ENCODE measurements at places on chromosomes 2 and 18. TPM values are rescaled to one million over a fixed set of nuclear protein-coding genes. Genes with fewer than 3 reads are reported as not detected.

DNA sequence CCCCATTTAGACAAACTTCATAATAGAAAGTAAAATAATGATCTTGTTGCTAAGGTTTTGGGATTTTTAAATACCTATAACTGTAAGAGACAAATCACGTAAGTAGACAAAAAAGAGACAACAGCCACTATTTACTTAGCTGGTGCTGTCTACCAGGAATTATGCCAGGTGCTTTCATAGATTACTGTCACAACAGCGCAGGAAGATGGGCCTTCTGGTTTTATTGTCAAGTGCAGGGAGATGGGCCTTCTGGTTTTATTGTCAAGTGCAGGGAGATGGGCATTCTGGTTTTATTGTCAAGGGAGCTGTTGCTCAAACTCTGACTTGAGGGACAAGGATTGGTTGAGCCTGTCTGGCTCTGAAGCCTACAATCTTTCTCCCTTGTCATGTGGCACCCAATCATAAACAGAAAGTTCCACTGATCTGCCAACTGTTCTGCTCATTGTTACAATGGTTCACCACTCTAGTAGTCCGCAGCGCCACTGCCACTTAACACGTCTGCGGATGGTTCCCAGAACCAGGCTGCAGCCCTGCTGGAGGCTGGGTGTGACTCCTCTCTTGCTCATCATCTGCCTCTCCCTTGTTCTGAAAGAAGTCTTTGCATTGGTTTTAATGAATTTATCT, 95.0 kb downstream of the RNF144A start:
- no peak for DNase-seq
- no peak overlapping the region for H3K4me3 ChIP-seq
- H3K4me1 ChIP-seq: peaks cover 44% of the 10 kb centered on the region
- H3K27me3 ChIP-seq: no peaks in the 10 kb centered on the region

MGAT4A gene
- 49.4 TPM for total RNA-seq

FN1 gene
- total RNA-seq: 0.59 TPM

GRCh38 chr2:211846036-211846400, 692.6 kb downstream of the ERBB4 start:
- no peak overlapping the region for H3K27ac ChIP-seq
- H3K4me3 ChIP-seq: no peak overlapping the region
- no peaks in the 10 kb centered on the region for H3K36me3 ChIP-seq
- no peaks in the 10 kb centered on the region for H3K27me3 ChIP-seq
- H3K4me1 ChIP-seq: no peaks in the 10 kb centered on the region

DNA sequence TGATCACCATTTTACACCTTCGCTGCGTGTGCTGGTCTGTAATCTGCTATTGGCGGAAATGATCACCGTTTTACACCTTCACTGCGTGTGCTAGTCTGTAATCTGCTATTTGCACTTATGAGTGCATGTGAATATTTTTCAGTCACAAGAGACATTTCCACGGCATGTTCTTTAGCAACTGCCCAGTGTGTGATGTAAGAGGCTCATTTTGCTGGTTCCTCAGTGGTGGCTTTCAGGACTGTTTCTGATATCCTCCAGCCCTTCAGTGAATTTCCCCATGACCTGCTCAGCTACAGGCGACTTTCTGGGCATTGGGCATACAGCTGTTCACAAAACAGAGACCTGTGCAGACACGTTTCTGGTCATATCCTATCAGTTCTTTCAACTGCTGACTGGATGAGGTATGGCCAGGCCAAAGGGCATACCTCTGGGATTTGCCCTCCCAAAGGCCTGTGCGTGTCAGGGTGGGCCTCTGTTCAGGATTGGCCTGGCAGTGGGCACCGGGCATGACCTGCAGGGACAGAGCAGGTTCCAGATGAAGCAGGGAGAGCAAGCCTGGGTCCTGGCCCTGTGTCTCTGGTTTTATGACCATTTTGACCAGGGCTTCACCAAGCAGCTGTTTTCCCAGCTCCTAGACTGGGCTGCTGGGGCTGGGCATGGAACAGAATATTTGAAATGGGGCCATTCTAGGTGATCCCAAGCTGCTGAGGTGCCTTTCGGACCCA, 521 bp upstream of the PROM2 start:
- no peak overlapping the region for H3K27ac ChIP-seq
- no peak for DNase-seq
- H3K27me3 ChIP-seq: no peaks in the 10 kb centered on the region
- H3K4me3 ChIP-seq: no peak overlapping the region

DNA sequence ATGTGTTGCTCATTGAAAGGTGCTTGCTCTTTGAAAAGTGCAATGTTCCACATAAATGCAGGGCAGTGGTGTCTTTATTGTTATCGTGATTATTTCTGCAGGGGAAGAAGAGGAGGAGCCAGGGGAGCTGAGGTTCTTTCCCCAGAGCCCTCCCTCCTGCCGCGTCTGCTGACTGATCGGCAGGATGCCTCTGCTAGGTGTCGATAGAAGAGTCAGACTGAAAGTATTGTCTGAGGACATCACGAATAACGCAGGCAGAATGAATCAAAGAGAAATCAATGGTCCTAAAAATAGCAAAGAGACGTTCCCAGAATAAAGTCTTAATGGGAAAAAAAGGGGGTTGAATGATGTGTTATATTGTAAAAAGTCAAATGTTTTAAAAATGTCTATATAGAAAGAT, 47.4 kb upstream of the SIX3 start:
- peaks cover 13% of the 10 kb centered on the region for H3K27me3 ChIP-seq
- H3K4me1 ChIP-seq: peaks cover 12% of the 10 kb centered on the region
- H3K4me3 ChIP-seq: no peak overlapping the region
- DNase-seq: peak; percentile 62
- no peaks in the 10 kb centered on the region for H3K36me3 ChIP-seq

DNA sequence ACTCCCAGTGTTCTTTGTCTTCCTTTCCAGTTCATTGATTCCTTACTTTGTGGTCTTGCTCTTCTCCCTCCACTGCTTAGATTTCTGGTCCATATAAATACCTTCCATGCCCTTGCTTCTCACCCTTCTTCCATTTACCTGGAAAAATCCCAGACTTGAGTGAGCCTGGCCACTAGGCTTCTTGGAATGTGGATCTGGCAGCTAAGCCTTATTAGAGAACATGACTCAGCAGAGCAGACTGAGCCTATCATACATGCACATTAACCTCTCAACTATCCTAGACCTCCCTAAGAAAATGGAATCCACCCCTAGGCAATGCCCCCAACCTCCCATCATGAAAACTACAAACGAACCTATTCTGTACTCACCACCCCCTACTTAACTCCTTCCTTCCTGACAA, 127.7 kb downstream of the RHBDD1 start:
- no peaks in the 10 kb centered on the region for H3K27me3 ChIP-seq
- no peak for DNase-seq
- no peaks in the 10 kb centered on the region for H3K4me1 ChIP-seq
- H3K4me3 ChIP-seq: no peak overlapping the region

GRCh38 chr2:126909781-126910180, 11.1 kb downstream of the TEX51 start:
- H3K4me3 ChIP-seq: no peak overlapping the region
- H3K27ac ChIP-seq: no peak overlapping the region
- H3K4me1 ChIP-seq: no peaks in the 10 kb centered on the region
- peaks cover 4% of the 10 kb centered on the region for H3K27me3 ChIP-seq

- no peak overlapping the region for H3K27ac ChIP-seq
- DNase-seq: no peak
- H3K36me3 ChIP-seq: no peaks in the 10 kb centered on the region
- peaks cover 9% of the 10 kb centered on the region for H3K4me1 ChIP-seq
These were observed 142.6 kb upstream of the CYP1B1 start for GRCh38 chr2:38218591-38218991.

CPO gene
- total RNA-seq: not detected

DNA sequence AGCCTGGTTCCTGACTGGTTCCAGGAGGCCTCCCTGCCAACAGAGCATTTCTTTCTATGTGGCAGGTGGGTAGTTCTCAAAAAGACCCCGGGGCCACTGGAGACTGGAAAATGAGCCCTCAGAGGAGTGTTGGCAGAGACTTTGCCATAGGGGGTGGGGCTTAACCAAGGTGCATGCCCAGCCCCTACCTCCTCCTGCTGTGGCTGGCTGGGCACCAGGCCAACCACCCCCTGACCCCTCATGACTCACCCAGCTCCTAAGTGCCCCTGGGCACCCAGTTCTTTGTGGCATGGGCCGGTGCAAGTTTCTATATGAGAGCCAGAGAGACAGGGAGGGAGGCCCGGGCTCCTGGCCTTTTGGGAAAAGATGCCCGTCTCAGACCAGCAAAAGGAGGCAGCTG, 98.2 kb upstream of the SMAD2 start:
- no peaks in the 10 kb centered on the region for H3K36me3 ChIP-seq
- no peak overlapping the region for H3K27ac ChIP-seq
- no peak for DNase-seq
- no peaks in the 10 kb centered on the region for H3K27me3 ChIP-seq
- H3K4me3 ChIP-seq: no peak overlapping the region

DNA sequence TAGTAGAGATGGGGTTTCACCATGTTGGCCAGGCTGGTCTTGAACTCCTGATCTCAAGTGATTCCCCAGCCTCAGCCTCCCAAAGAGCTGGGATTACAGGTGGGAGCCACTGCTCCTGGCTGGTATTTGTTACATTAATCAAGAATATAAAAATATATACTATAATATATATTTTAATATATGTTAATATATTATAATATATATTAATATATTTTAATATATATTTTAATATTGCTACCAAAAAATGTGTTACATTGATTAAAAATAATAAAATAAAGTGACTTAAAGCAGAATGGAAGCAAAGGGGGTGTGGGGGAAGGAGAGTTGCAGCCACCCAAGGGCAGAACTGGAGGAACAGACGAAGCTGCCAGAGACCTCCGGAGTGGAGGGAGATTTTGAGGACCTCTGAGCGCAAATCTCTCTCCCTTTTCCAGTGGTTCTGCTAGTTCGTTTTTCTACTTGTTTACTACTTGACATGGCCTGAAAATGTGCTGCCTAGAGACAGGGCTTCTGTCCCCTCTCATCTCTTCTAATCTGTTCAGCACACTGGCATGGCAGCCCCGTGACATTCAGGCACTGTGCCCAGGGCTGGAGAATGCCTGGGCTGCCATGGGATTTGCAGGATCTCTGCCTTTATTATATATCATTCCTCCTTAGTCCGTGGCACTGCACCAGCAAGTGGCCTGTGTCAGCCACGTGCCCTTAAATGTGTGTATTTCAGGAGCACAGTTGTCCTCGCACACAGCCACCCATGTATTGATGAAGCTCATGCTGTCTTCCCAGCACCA, 47.9 kb upstream of the RAB12 start:
- no peak for DNase-seq
- peaks cover 2% of the 10 kb centered on the region for H3K27me3 ChIP-seq
- H3K4me3 ChIP-seq: no peak overlapping the region
- no peaks in the 10 kb centered on the region for H3K4me1 ChIP-seq
- no peak overlapping the region for H3K27ac ChIP-seq
- no peaks in the 10 kb centered on the region for H3K36me3 ChIP-seq

ADAM23 gene
- 1.3 TPM for total RNA-seq

DNA sequence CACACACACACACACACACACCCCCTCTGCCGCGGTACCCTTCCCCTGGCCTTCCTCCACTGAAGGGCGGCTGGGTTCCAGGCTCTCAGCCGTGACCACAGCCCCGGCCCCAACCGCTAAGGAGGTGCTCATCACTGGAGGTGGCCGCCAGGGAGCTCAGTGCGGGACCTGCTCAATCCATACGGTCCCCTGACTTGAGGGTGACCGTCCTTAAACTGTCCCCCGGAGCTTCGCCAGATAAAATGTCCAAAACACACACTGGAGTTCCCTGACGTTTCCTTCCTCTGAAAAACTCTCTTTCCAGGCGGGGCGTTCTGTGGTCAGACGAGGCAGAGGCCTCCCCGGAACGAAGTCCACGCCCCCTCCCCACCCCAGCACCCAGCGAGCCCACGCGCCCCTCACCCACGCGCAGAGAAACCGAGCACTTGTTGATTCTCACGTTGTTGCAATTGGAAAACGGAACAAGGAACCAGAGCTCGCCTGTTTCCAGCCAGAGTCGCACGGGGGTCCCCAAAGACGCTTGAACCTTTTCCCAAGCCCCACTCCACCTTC, 1.4 kb downstream of the MBP start:
- DNase-seq: peak; percentile 67
- H3K27me3 ChIP-seq: no peaks in the 10 kb centered on the region
- peak overlapping the region; percentile 99 for H3K4me3 ChIP-seq

OSBPL6 gene
- 2.5 TPM for total RNA-seq

LPIN1 gene
- total RNA-seq: 40.6 TPM

GRCh38 chr2:222290736-222291484, 7.9 kb downstream of the PAX3 start:
- no peak for DNase-seq
- no peaks in the 10 kb centered on the region for H3K36me3 ChIP-seq
- H3K27me3 ChIP-seq: peaks cover 75% of the 10 kb centered on the region
- H3K4me1 ChIP-seq: peaks cover 18% of the 10 kb centered on the region

CNGA3 gene
- not detected for total RNA-seq

- no peak overlapping the region for H3K4me3 ChIP-seq
- peaks cover 4% of the 10 kb centered on the region for H3K27me3 ChIP-seq
- no peak for DNase-seq
- no peaks in the 10 kb centered on the region for H3K4me1 ChIP-seq
- no peak overlapping the region for H3K27ac ChIP-seq
These were observed 220.0 kb downstream of the LOXHD1 start for GRCh38 chr18:46437061-46437460.

GRCh38 chr2:80154231-80154915, 150.2 kb downstream of the LRRTM1 start:
- no peak overlapping the region for H3K27ac ChIP-seq
- H3K4me1 ChIP-seq: no peaks in the 10 kb centered on the region
- no peaks in the 10 kb centered on the region for H3K27me3 ChIP-seq

GRCh38 chr2:62506421-62506750, 391 bp upstream of the TMEM17 start:
- no peak for DNase-seq
- H3K4me1 ChIP-seq: peaks cover 8% of the 10 kb centered on the region
- peak overlapping the region; percentile 70 for H3K4me3 ChIP-seq
- H3K27me3 ChIP-seq: peaks cover 19% of the 10 kb centered on the region

DNA sequence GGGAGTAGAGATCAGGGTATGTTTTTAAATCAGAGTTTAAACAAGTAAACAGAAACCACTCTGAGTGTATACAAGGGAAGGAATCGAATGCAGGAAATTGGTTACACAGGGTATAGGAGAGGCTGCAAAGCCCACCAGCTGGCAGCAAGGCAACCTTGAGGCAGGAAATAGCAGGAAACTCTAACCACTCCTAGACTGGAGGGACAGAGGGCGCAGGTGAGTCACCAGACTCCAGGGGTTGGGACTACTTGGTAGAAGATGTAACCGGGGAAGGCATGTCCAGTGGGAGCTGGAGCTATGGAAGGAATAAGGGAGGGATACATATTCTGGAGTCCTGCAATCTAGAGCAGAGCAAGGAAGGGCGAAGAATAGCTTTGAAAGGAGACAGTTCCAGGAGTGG, 152.3 kb downstream of the MEIS1 start:
- peaks cover 3% of the 10 kb centered on the region for H3K27me3 ChIP-seq
- no peak for DNase-seq
- no peaks in the 10 kb centered on the region for H3K36me3 ChIP-seq
- H3K27ac ChIP-seq: no peak overlapping the region

CDH2 gene
- total RNA-seq: not detected

GRCh38 chr18:26040051-26040656, 50.3 kb downstream of the SS18 start:
- H3K27ac ChIP-seq: no peak overlapping the region
- no peak overlapping the region for H3K4me3 ChIP-seq
- DNase-seq: no peak
- peaks cover 31% of the 10 kb centered on the region for H3K36me3 ChIP-seq

MTCL1 gene
- 0.14 TPM for total RNA-seq

- H3K4me3 ChIP-seq: no peak overlapping the region
- H3K27me3 ChIP-seq: peaks cover 2% of the 10 kb centered on the region
- H3K36me3 ChIP-seq: no peaks in the 10 kb centered on the region
- no peaks in the 10 kb centered on the region for H3K4me1 ChIP-seq
- H3K27ac ChIP-seq: no peak overlapping the region
These were observed 132.9 kb upstream of the PKDCC start for GRCh38 chr2:41914936-41915335.

GRCh38 chr2:65532937-65533336, 100.5 kb upstream of the SPRED2 start:
- no peak overlapping the region for H3K4me3 ChIP-seq
- no peak overlapping the region for H3K27ac ChIP-seq
- H3K27me3 ChIP-seq: peaks cover 11% of the 10 kb centered on the region
- no peak for DNase-seq
